IPS DF 19.7 (cell line): ENCODE measurements at places on chromosomes 12 and 14.

DNA sequence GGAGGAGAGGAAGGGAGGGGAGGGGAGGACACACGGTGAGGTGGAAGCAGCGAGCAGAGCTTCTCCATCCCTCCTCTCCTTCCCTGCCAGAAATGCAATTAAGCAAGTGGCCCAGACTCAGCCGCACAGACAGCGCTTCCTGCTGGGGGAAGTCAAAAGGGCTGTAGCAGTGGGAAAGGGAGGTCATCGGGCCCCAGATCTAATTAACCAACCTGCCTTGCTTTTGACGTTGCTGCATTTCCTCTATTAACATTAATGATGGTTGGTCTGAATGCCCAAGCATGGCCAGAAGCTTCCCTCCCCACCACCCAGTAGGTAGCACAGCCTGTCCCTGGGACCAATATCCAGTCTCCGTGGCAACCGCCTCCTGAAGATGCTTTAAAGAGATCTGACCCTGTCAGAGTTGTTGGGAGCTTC lies 4.6 kb upstream of the NGB start:
- no peak for DNase-seq

DNA sequence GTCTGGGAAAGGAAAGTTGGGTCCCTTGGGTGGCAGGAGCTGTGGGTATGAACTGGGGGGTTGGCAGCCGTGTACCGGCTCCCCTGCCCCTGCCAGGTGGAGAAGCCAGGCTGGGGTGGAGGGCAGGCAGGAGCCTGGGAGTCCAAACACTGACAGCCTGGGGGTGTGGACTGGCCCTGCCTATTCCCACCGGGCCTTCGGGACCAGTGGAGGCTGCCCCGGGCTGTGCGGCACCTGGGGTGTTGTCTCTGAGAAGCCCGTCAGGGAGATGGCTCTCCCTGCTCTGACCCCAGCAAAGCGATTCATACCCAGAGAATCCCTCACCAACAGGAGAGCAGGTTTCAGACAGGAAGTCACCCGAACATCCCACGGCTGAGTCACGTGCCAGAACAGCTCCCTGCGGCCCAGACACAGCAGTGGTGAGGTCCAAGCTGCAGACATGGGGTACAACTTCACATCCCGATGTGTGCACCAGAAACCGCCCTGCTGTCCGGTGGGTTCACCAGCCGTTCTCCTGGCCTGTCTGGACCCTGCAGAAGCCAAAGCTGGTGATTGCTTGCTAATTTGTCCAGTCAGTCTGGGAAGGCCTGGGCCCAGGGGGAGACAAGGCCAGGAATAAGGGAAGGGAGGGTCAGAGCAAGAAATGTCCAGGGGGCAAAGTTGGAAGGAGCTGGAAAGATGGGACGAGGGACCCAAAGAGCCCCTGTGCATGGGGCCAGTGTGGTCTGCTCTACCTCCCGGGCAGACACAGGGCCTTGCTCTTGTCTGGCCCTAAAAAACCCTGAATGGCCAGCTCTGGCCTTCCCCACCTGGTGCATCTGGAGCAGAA lies 2.1 kb upstream of the GPR132 start:
- DNase-seq: no peak

GRCh38 chr14:67533754-67534085 lies 630 bp downstream of the PLEKHH1 start:
- DNase-seq: no peak

GRCh38 chr14:72917094-72917802 lies 9.0 kb upstream of the DCAF4 start:
- DNase-seq: no peak

GRCh38 chr12:68825569-68826217 lies 17.7 kb downstream of the MDM2 start:
- DNase-seq: no peak

DNA sequence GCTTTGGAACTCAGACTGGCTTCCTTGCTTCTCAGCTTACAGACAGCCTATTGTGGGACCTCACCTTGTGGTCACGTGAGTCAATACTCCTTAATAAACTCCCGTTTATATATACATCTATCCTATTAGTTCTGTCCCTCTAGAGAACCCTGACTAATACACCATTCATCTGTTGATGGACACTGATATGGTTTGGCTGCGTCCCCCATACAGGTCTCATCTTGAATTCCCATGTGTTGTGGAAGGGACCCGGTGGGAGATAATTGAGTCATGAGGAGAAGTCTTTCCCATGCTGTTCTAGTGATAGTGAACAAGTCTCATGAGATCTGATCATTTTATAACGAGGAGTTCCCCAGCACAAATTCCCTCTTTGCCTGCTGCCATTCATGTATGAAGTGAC lies 57.0 kb downstream of the OTOGL start:
- no peak for DNase-seq

- DNase-seq: no peak
Observed at GRCh38 chr12:97134495-97134894, 227.4 kb downstream of the NEDD1 start.

DNA sequence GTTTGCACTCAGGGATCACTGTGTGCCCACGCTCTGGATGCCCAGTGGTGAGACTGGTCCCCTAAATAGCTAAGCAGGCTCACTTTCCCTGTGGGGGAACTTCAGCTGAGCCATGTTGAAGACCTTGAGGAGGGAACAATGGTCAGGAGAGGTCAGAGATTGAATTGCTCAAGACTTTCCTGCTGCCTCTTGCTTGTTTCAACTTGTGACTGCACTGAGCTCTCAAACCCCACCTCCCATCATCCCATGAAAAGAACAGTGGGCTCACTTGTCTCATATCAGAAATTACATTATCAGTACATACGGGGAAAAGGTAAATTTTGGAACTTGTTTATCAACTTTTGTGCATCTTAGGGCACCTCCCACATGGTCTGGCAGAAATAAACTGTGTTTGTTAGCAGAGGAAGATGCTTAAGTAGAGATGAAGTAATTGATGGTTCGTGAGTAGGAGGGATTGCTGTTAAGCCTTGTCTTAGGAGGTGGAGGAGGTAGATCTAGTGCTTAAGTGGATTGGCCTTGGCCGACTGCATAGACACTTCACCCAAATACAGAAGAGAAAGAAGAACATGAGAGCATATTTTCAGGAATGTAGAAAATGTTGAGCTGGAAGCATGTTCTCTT lies 15.0 kb upstream of the SERPINA1 start:
- DNase-seq: no peak

DNA sequence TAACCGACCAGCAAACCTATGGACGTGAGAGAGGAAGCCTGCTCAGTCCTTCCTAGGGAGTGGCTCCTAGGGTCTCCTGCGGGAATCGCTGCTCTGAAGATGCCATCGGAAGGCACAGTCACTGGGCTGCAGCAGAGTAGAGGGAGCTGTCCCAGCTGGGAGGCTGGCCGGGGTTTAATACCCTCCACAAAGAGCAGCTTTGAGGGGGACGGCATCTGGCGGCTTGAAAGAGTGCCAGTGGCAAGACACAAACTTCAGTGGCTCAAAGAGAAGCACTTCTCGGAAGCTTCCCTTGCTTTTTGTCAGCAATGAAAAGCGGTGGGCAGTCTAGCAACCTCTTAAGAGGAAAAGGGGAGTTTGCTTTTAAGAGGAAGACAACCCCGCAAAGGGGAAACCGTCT lies 114.6 kb downstream of the TMEM132C start:
- DNase-seq: no peak

GRCh38 chr12:123269395-123269892 lies 2.2 kb downstream of the CDK2AP1 start:
- DNase-seq: no peak

GRCh38 chr12:57456145-57456700 lies 1.1 kb downstream of the INHBE start:
- no peak for DNase-seq

DNA sequence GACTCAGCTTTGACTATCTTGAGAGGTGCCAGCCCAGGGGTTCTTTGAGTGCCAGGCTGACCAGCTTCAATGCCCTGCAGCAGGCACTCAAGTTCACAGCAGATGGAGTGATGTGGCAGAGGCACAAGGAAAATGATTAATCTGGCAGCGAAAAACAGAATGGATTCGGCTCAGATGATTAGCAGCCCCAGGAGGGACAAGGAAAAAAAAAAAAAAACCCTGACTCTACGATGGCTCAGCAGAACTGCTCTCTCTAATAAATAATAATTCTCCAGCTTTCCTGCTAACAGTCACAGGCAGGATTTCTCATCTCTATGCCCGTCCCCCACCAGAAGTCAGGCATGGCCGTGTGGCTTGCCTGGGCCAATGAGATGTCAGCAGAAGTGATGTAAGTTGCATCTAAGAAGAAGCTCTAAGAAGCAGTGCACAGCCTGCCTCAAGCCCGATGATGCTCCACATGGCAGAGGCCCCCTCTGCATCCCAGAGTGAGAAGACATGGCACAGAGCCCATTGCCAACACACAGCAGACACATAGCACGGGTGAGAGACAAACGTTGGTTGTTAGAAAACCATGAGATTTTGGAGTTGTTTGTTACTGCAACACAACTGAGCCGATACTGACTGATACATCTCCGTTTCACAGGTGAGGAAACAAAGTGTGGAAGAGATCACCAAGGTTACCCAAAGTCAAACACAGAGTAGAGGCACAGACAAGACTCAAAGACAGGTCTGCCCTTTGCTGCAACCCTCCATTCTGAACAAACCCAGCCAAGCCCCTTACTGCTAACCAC lies 111.0 kb downstream of the SCARB1 start:
- DNase-seq: no peak

DNA sequence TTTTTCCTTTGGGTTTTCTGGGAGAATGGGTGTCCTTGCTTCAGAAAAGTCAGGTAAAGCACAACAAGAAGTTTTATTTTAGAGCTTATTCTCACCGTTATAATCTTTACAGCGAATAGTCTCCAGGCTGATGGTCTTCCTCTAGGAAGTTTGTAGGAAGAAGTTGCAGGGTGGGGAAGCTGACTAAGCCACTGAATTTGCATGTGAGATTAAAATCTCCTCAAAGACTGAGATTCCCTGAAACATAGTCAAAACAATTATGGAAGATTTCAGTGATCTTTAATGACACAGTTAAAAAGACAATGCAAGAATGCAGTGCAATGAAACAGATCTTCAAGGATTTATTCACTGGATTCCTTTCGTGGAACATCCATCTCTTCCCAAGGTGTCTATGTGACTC lies 1.2 kb downstream of the TAS2R10 start:
- no peak for DNase-seq

DNA sequence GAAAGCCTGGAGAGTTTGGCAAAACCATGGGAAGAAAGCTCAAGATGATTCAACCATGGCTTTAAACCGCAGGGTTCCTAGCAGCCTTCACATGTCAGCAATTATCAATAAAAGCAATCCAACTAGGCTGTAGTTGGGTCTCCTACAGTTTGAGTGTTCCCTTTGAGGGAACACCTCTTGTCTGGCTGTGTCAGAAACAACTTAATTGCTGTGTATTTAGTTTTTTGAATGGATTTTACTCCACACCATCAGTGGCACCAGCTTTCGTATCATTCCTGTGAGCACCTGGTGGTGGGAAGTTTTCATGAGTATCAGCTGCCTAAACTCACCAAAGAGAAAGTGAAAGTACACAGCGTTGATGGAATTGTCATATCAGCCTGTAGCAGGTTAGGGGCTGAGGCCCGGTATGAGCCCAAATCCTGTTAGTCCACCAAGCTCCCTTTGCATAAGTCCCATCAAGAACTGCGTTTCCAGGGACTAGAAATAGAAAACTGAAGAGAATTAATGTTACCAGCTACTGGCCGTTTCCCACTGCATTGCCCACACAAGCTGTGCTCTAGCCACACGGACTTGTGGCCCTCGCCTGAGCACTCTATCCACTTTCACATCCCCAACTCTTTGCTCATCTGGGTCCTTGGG lies 10.9 kb upstream of the IL26 start:
- no peak for DNase-seq

DNA sequence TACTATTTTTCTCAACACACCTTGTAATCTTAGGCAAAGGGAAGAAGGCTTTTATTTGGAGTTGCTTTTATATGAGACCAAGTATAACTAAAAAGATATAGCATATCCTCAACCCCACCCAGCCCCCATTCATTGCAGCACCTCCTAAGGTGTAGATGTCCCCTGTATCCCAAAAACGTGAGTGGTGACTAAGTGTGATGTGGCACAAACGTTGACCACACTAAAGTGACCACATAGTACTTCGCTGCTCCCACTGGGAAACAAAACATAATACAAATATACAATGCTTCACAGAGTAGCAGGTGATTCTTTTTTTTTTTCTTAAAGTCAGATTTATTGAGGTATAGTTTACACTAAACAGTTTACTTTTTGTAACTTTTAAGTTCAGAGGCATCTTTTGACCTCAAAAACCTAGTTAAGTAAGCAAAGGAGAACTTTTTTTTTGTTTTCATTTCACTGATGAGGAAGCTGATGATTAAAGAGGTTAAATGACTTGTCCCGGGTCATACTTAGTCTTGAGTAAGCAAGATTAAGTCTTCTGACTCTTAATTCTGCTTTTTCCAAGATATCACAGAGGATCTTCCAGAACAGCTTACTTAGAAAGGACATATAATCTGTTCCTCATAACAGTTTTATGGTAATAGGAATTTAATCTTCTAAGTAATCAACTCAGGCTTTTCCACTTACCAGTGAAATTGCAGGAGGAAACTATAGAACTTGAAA lies 245.2 kb upstream of the PLEKHG7 start:
- no peak for DNase-seq

DNA sequence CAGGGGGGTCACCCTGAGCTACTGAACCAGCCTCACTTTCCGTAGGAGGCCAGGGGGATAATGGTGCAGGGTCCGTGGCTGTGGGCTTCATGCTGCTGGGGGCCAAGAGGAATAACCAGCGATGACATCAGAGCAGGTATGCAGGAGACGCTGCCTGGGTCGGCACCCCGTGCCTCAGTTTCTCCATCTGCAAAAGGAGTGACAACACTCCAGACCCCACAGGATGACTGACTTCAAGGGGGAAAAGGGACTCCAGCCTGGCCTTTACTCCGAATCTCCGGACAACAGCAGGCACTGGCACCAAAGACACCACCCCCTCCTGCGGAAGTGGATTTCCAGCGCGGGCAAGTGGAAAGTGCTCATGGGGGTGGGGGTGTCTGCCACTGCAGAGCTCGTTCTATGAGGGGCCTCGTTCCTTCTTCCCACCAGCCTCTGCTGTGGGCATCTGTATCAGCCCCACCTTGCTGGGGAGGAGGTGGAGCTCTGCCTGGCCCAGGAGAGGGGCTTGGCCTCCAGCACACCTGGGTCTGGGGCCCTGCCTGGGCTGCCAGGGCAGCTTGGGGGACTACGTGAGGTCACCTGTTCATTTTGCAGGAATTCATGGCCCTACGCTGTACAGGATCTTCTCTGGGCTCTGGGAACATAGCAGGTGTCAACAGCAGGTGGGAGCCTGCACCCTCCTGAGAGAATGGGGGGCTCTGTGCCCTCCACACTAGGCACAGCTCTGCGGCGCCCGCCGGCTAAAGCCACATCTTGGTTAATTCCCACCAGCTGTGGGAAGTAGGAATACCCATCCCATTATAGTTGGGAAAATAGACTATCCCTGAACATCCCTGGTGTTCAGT lies 216.6 kb upstream of the C14orf180 start:
- no peak for DNase-seq

DNA sequence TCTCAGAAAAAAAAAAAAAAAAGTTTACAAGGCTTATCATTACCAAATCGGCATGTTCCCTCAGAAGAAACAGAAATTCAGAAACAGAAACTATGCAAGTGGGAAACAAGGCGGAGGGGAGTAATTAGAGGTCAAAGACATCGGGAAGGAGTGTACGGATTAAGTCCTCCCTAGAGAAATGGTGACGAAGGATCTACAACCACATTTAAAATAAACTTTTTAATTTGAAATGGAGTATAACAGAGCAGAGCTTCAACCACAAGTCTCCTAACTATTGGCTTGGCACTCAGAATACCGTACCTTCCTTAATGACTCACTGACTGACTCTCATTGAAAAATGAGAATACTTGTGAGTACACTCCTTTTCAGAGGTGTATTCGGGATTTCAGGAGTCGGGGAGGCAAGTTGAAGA lies 908 bp downstream of the ENTPD5 start:
- no peak for DNase-seq

- no peak for DNase-seq
Observed at GRCh38 chr12:75892731-75893408, 138.7 kb downstream of the PHLDA1 start.
